ENCODE measurements at places on chromosomes 2 and 18.

GRCh38 chr2:240374085-240374907 lies 61.2 kb upstream of the GPC1 start:
- DNase-seq, result no peak

GRCh38 chr18:59685501-59685900 lies 11.7 kb downstream of the CCBE1 start:
- DNase-seq, result no peak

DNA sequence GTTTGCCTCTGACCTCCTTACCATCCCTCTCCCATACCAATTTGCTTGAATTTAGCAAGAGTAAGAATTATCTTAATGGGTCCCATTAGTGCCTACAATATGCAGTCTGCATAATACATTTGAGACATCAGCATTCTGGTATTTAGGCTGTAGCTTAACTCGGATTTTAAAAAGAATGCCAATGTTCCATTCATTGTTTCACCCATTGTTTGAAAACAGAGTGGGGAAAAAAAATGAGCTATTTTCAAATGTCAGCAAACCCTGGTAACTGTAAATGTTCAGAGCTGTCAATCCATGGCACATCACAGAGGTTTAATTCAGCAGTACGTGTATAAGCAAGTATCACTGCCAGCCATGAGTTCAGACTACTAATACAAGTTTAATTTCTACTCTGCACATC lies 61.9 kb upstream of the TSPYL6 start:
- no peak for DNase-seq

- peak; percentile 22 for DNase-seq
These were observed 33.1 kb upstream of the YPEL5 start for GRCh38 chr2:30113617-30114293.

Measured in pons (tissue), 1 donor.